ENCODE measurements at places on chromosomes 4 and X.

DNA sequence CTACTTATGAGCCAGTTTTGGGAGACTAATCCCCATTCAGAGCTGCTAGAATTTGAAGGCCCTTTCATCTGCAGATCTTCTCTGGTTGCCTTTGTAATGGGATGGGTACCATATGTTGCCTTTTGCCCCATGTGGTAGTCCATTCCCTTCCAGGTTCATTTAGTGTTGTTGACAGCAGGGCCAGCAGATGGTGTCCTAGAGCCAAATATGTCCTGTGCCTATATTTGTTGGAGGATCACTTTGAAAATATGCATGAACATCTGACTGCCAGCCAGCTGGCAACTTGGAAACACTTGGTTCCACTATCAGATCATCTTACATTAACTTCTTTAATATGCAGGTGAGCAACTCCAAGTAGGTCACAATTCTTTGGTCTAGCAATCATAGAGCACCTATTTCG lies 30.4 kb downstream of the CFAP299 start:
- DNase-seq: no peak

GRCh38 chr4:83054928-83055327 lies 19.9 kb downstream of the COPS4 start:
- no peak for DNase-seq

- DNase-seq: no peak
These were observed 106.2 kb upstream of the MAML3 start for GRCh38 chr4:140260227-140260626.

DNA sequence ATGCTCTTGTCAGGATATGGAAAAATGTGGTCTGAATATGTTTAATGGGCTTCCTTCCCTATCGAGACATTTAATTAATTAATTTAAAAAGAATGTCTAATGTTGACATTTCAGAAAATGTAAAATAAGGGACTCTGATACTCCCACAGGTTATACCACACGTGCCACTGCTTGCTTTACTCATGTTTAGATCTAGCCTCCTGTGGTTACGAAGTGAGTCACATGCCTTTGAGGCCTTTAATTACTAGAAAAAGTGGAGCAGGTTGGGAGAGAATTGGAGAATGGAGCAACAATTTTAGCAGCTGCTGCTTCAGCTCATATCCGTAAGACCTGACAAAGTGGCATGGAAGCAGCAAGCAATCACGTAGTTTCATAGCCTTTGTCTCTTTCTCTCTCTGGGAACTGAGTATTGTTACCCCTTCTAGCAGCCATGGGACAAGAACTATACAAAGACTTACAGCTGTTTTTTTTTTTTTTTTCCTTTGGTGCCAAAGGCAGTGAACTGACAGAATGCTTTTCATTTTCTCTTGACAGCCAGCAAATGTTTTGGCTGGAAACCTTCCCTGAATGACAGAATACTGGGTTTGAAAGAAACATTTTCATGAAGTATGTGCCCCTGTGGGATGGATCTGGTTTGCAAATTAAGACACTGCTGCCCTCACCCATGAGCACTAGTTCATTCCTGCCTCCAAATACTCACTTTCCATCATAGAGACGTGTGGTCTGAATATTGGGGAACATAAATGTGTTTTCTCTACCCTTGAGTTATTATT lies 355.1 kb upstream of the PABPC5 start:
- no peak for DNase-seq

- DNase-seq: no peak
These were observed 502.9 kb upstream of the PCDH10 start for GRCh38 chr4:132646186-132646585.

GRCh38 chrX:91080822-91081221 lies 353.8 kb upstream of the PABPC5 start:
- DNase-seq: no peak

- no peak for DNase-seq
These were observed 155.6 kb downstream of the GATB start for GRCh38 chr4:151605215-151605614.

- DNase-seq: no peak
These were observed 103.9 kb downstream of the IQCM start for GRCh38 chr4:149711593-149712365.

GRCh38 chr4:133863153-133863552 lies 338.4 kb downstream of the PABPC4L start:
- no peak for DNase-seq

- DNase-seq: no peak
These were observed 17.6 kb downstream of the FGFBP1 start for GRCh38 chr4:15920723-15921591.

DNA sequence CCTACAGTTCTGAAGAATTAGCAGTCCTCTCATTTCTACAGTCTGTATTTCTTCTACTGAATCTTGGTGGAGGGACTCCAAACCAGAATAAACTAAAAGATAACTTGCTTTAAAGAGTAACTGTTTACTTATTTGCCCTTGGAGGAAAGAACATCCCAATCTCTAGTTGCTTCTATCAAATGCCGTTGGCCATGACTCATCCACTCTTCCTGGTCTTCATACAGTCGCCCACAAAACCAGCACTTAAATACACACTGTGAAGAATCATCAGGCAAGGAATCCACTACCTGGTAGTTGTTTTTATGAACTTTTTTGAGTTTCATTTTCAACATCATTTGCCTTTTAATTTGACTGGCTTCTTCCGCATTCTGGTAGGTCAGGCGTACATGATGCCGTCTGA lies 14.2 kb downstream of the ZNF518B start:
- DNase-seq: no peak

GRCh38 chr4:7024336-7024890 lies 18.8 kb upstream of the TADA2B start:
- DNase-seq: no peak

DNA sequence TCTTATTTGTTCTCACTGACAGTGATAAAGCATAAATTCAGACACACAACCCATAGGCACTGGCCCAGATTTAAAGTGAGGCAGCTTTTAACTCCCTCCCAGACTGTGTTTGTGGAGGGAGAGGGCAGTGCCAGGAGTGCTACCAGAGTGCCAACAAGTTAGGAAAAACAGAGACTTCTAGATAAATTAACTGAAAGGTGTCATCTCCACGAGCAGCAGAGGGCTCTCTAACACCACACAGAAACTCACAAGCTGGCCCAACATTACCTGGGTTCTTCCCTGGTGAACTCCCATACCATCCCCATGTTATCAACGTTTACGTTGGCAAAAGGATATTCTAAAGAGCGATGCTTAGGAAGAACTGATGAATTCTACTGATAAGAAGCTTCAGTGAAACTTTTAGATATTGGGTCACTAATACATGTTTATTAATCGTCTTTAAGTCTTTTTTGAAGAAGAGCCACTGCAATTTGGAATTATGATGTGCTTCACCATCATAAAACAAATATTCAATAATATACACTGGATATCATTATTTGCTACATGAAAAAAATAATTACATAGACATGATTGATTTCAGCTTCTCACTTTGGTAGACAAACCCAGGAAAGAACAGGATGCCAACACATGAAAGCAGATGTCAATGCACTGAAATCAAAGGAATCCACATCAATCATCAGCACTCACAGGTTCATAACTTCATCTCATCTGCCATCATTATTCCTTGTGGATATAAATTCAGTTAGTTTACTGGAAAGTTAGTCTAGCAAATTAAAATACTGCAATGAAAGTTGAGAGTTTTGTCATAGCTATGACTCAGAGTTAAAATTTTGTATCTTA lies 121.2 kb upstream of the NAP1L5 start:
- DNase-seq: no peak

DNA sequence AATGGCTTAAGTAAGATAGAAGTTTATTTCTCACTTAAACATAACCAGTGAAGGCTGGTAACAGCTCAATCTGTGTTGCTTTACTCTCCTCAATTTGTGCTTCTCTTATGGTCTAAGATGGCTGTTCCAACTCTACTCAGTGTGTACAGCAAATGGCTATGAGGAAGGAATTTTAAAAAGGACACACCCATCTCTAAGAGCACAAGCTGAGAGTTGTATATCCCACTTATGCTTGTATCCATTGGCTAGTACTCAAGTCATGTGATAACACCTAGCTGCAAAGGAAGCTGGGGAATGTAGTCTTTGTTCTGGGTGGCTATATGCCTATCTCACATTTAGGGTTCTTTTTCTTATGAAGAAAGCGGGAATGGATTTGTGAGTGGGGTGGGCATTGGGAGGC lies 63.3 kb downstream of the GPAT3 start:
- DNase-seq: no peak

DNA sequence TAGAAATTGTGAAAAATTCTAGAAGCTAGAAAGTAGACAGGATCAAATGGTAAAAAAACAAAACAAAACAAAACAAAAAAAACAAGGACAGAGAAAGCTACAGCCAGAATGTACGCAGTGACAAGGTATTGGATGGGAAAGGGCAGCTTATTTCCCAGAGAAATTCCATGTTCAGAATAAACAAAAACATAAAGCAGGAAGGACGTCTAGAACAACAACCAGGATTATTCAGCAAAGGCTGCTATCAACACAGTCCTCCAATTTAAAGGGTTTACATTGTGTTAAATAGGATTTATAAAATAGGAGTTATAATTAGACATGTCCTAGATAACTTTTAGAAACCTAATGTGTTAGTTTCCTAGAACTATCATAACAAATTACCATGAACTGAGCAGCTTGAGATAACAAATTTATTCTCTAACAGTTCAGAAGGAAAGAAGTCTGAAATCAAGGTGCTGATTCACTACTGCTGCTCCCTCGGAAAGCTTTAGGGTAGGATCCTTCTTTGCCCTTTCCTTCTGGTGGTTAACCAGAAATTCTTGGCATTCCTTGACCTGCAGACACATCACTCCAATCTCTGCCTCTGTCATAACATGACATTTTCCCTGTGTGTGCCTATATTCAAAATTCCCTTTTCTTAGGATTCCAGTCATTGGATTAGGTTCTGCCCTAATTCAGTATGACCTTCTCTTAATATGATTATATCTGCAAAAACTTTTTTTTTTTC lies 175.6 kb downstream of the SNCA start:
- no peak for DNase-seq

DNA sequence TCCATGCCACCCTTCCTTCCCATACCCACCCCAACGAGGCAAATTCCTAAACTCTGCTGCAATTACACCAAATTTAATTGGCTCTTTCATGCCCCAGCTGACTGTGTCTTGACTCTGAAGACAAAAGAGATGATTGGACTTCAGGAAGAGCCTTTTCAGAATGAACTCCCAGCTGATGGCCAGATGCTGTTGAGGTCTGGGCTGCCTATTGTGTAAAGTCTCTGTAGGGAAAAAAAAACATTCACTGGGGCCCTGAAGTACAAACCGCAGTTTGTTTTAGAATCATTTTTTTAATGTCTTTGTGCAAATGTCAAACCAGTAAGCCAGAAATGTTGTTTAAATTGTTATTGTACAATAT lies 174.8 kb downstream of the HHIP start:
- DNase-seq: no peak

- no peak for DNase-seq
These were observed 34.9 kb upstream of the CLDN24 start for GRCh38 chr4:183356931-183357675.

DNA sequence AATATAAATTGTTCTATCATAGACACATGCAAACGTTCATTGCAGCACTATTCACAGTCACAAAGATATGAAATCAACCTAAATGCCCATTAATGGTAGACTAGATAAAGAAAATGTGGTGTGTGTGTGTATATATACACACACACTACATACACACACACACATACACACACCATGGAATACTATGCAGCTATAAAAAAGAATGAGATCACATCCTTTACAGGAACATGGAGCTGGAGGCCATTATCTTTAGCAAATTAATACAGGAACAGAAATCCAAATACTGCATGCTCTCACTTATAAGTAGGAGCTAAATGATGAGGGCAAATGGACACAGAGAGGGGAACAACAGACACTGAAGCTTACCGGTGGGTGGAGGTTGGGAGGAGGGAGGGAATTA lies 65.2 kb downstream of the MTHFD2L start:
- no peak for DNase-seq

GRCh38 chrX:13223868-13224567 lies 95.8 kb downstream of the ATXN3L start:
- DNase-seq: no peak

GRCh38 chrX:38437093-38437492 lies 84.7 kb downstream of the OTC start:
- no peak for DNase-seq

GRCh38 chr4:156238171-156238570 lies 284.5 kb upstream of the CTSO start:
- no peak for DNase-seq

DNA sequence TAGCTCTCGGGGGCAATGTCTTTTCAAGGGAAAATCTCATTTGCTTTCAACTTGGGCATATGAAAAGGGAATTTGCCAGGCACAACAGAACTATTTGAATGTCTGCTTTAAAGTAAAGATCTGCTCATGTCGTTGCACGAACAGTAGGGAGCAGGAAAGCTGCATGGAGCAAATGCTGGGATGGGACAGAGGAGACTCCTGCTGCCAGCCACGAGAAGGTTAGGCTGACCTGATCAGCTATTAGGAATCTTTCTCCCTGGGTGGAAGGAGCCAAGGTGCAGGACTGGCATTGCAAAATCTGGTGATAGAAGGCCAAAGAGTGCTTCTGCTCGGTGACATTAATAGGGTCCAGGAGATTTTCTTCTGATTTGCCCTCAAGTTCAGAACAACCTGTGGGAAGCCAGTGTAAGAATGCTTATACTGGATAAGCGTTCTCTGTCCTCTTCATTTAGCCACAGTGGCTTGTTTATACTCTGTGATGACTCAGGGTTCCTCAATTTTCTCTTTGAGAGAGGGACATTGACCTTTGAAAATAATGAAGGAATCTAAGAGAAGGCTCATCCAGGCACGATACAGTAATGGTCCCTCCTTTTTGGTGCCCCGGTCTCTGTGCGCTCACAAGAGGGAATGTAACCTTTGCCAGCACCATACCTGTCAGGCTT lies 22.9 kb downstream of the FHL1 start:
- DNase-seq: no peak

- DNase-seq: no peak
These were observed 12.9 kb upstream of the PRKG2 start for GRCh38 chr4:81227968-81228367.

DNA sequence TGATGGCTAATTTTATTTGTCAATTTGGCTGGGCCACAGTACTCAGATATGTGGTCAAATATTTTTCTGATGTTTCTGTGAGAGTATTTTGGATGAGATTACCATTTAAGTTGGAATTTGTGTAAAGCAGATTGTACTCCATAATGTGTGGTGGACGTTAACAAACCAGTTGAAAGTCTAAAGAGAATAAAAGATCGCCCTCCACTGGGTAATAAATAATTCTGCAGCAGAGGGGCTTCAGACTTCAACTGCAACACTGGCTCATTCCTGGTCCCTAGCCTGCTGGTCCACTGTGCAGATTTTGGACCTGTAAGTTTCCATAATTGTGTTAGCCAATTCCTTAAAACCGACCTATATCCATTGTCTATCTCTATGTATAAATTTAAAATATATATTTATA lies 540.3 kb downstream of the PCDH18 start:
- DNase-seq: no peak

GRCh38 chr4:148283665-148284064 lies 158.5 kb downstream of the NR3C2 start:
- no peak for DNase-seq

- no peak for DNase-seq
These were observed 776 bp downstream of the RBM47 start for GRCh38 chr4:40628888-40629287.

- peak; percentile 87 for DNase-seq
These were observed 222.4 kb downstream of the CRLF2 start for GRCh38 chrX:989959-990510.
